ENCODE measurements at places on chromosomes 3 and 15.
A peak's percentile ranks its signal among the peaks of the same experiment; 100 is the strongest.

GRCh38 chr15:47661661-47662180, 55.6 kb upstream of the SEMA6D start:
- no peak for DNase-seq

DNA sequence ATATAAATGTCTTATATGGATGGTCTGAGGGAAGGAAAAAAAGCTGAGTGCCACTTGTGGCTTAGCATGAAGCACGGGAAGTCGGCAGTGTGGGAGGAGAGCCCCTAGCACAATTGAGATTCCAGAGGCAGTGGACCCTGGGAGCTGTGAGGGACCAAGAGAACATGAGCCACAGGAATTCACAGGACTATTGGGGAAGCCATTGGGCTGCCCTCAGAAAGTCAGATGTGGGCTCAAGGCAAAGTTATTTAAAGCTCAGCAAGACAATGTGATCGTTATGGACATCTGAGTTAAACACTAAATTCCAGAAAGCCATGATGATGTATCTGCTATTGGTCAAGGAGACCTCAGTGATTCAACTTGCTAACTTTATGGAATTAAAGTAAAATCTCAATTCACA, 380.8 kb upstream of the IL12A start:
- no peak for DNase-seq

DNA sequence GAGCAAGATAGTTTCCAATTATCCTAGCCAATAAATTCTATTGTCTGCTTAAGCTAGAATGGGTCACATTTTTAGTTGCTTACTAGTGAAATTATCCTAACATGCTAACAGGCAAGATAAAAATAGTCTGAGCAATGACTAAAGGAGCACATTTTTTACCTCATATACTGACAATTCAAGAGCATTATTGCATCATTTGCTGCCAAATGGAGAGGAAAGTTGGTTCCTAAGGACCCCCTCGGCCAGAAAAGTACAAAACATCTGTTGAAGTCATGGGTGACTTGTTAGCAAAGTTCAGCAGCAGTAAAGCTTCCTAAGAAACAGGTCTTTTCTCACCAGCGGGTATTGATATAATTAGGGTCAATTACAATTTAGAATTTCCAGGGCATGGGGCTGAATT, 1001.0 kb downstream of the FHIT start:
- peak; percentile 12 for DNase-seq

- no peak for DNase-seq
Measured at GRCh38 chr3:194184801-194185200, 48.9 kb downstream of the HES1 start.

DNA sequence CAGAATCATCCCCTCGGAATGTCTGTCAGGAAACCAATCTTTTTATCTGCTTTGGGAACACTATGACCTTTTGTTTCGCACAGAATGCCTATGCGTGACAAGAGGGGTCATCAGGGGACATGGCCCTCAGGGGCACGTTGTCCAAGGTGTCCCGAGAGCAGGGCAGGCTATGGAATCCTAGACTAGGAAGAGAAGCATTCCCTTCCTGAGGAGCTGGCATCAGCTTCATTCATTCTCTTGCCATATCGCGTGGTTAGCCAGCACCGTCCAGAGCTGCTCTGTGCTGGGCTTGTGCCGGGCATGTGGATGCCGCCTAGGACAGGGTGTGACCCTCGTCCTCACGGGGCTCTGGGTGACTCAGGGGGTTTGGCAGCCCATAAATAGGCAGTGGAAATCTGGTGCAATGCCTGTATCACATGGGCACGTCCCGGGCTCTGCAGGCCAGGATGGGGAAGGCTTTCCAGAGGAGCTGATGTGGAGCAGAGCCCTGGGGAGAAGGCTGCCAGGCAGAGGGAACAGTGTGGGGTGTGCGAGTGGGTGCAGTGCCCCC, 117.8 kb downstream of the TMEM266 start:
- no peak for DNase-seq

DNA sequence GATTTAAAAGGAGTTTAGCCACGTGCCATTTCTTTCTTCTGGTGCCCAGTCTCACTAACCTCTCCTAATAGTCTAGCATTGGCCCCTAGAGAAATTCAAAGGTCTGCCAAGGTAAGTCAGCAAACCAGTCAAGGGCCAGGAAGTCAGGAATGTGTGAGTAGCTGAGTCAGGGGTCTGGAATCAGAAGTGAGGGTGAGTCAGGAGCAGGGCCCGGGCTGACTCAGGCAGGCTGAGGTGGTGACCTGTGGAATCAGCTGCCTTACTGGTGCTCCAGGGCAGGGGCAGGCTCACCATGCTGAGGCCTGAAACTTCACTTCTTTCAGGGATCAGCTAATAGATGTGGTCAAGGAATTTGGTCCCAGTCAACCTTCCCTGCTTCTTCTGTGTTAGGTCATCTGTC, 105.8 kb upstream of the MYZAP start:
- DNase-seq = peak; percentile 59

- peak; percentile 65 for DNase-seq
Measured at GRCh38 chr3:184636741-184637316, 75.0 kb downstream of the MAGEF1 start.

GRCh38 chr3:71258116-71258515, 325.4 kb downstream of the FOXP1 start:
- DNase-seq = peak; percentile 80

Data from choroid plexus epithelial cell (primary cell).